ENCODE measurements at places on chromosomes 3 and 15. TPM values are rescaled to one million over a fixed set of nuclear protein-coding genes. Genes with fewer than 3 reads are reported as not detected.

SLC22A14 gene
- not detected for total RNA-seq

SLC51A gene
- not detected for total RNA-seq

SLC2A2 gene
- total RNA-seq, result not detected

PLA1A gene
- total RNA-seq, result not detected

DIPK2A gene
- 14.0 TPM for total RNA-seq

KNL1 gene
- total RNA-seq, result 32.5 TPM

SLC7A14 gene
- total RNA-seq, result 6.8 TPM

DPPA2 gene
- total RNA-seq, result not detected

CPN2 gene
- not detected for total RNA-seq

EIF1B gene
- total RNA-seq, result 11.3 TPM

THRB gene
- under 0.01 TPM for total RNA-seq

KNG1 gene
- total RNA-seq, result not detected

GP5 gene
- under 0.01 TPM for total RNA-seq

SMCO1 gene
- not detected for total RNA-seq

MEGF11 gene
- not detected for total RNA-seq

SAMMSON gene
- total RNA-seq, result not detected

CPLX3 gene
- total RNA-seq, result not detected

IL17RB gene
- total RNA-seq, result under 0.01 TPM

SRGAP3 gene
- 1.4 TPM for total RNA-seq

CNOT10 gene
- 19.4 TPM for total RNA-seq

CILP gene
- not detected for total RNA-seq

SLITRK3 gene
- not detected for total RNA-seq

GXYLT2 gene
- total RNA-seq, result 11.4 TPM

TERC gene
- 57.0 TPM for total RNA-seq

LMAN1L gene
- not detected for total RNA-seq

FBN1 gene
- 283 TPM for total RNA-seq

SV2B gene
- total RNA-seq, result not detected

CHRM5 gene
- under 0.01 TPM for total RNA-seq

COL6A5 gene
- not detected for total RNA-seq

PSTPIP1 gene
- 0.36 TPM for total RNA-seq

Data from IMR-90 (cell line).